ENCODE measurements at places on chromosomes 7 and 10.

- peak; percentile 58 for DNase-seq
Measured at GRCh38 chr10:80187465-80188409, 17.6 kb downstream of the ANXA11 start.

GRCh38 chr7:124457841-124458240 lies 307.8 kb downstream of the GPR37 start:
- DNase-seq: no peak

- no peak for DNase-seq
Measured at GRCh38 chr10:14243221-14243620, 87.5 kb downstream of the FRMD4A start.

GRCh38 chr7:134699899-134700298 lies 53.2 kb downstream of the BPGM start:
- no peak for DNase-seq

GRCh38 chr7:117047496-117047895 lies 94.2 kb downstream of the ST7 start:
- DNase-seq: no peak

DNA sequence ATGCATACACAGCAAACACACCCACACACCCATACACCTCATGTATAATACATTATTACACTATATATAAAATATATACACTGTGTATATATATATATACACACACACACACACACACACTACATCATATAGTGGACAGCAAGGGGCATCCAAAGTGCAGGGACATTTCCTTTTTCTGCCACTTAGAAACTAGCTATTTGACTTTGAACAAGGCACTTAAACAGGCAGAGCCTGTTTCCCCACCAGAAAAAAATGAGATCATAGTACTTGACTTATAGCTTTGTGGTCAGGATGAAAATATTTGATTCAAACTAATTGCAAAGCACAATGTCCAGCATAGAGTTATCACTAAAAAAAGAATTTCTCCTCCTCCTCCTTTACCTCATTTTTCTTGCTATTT lies 254.3 kb upstream of the NPVF start:
- DNase-seq: no peak

Data from stimulated activated CD4-positive, alpha-beta T cell treated with anti-CD3 and anti-CD28 coated beads, TNF-alpha, amount 100 ng/mL, for 1 hour (primary cell).